ENCODE measurements at places on chromosomes 6 and 20.
A peak's percentile ranks its signal among the peaks of the same experiment; 100 is the strongest.

DNA sequence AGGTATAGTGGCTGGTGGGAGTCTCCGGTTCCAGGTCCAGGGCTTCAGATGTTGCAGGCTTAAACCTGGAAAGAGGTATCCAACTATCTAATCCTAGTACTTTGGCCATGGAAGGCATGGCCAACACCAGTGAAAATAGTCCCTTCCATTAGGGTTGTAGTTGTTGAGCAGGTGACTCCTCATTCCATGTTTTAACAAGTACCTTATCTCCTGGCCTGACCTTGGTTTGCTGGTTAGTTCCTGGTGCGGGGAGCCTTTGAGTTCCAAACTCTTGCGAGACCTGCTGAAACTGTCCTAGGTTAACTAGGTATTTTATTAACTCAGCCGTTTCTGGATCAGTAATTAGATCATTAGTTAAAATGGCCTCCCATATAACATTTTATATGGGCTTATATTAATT is 165.1 kb upstream of the PROKR2 start:
- no peak for DNase-seq

DNA sequence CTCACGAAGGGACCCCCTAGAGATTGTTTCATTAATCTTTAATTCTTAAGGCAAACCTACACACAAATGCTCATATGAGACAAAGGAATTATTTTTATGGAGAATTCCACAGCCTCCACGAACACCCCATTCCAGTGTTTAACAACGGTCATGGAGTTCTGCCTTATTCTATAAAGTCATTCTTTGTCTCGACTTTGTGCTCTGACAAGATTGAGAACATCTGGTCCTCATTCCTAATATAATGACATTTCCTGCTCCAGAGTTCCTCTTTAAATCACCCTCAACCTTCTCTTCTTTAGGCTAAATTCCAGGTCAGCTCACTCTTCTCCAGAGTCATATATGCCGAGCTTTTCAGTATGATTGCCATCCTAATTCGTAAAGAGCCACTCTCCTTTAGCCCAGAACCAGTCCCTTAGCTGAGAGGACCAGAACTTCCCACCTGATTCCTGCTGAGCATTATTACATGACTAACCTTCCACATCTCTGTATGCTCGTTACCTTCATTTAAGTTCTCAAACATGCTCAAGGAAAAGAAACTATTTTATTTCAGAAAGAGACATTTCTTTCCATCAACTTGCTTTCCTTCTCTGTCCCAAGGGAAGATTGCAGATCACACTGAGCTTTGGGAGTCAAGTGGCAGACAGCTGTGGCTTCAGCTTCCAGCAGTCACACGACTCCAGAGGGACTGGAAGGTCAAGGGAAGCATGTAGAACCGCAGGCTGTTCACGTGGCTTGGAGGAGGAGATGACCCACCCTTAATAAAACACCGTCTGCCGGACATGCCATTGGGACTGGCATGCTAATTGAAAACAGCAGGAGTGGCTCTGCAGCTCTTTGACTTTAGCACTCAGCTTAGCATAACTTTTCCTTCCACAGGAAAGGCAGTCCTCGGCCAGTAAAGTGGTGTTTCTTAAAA is 467.1 kb upstream of the HSF2 start:
- peak; percentile 96 for DNase-seq

GRCh38 chr20:62656197-62656918 is 14.1 kb downstream of the SLCO4A1 start:
- peak; percentile 34 for DNase-seq

DNA sequence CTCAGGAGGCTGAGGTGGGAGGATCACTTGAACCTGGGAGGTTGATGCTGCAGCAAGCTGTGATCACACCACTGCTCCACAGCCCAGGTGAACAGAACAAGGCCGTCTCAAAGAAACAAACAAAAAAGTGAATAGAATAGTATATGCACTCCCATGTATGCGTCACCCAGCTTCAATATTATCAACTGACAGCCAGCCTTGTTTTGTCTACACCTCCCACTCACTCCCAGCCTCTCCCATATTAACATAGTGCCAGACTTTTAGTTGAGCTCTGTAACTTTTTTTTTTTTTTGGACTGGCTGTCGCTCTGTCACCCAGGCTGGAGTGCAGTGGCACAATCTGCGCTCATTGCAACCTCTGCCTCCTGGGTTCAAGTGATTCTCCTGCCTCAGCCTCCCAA is 18.1 kb upstream of the ILRUN start:
- DNase-seq = peak; percentile 29

GRCh38 chr6:17902974-17903373 is 84.5 kb downstream of the KIF13A start:
- DNase-seq = peak; percentile 67

DNA sequence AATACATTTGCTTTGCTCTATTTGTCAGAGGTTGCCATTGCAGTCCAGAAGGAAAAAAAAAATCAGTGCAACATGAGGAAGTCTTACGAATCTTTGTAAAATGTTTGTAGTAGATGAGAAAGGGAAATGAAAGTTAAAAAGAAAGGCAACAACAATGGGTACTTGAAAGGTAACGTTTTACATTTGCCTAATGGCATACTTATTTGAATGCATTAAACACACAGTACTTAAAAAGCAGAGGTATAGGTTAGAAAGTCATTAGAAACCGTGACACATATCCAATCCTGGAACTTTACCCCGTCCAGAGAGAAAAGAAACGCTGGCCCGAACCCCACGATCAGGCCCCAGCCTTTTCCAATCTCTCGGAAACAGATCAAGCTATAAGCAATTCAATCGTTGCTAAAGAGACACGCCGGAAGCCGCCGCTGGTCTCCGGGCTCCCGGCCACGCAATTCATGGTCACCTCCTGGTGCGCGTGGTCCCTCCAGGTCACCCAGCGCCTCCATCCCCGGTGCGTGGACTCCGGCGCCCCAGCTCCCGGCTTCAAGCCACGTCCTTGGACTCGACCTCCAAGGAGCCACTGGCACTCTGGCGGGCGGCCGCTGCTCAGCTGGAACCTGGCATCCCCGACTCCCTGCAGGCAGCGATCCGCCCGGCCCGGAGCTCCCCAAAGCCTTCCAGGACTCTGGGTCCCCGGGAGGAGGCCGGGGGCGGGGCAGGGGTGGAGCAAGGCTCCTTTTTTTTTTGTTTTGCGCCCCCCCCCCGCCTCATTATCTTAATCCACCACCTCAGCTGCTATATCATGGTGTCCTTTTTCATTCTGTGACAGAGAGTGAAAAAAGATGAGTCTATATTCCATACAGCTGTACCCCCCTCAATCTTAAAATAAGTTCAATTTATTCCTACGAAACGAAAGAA is at the start of gene SLC18B1:
TSS of gene SLC18B1 (minus strand) at position 687 of the 918 bp plus-strand sequence. CDS start at position 506, 181 bp downstream.
- no peak for DNase-seq

DNA sequence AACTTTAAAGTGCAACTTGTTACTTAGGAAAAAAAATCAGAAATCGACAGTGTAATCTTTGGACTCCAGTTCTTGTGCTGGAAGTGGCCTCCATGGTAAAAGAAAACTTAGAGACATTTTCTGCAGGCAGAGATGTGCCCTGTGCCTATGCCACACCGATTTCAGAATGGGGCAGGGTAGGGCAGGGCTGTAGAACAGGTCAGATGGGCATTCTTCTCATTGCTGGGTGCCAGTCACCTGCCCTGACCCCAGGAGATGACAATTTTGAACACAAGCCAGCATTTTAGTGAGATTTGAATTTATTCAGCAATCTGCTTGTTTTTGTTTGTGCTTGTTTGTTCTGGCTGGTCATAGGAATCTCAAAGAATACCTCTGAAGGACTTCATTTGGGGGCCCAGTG is 63.3 kb downstream of the SASH1 start:
- no peak for DNase-seq

GRCh38 chr20:37392441-37393195 is 46.7 kb downstream of the SRC start:
- no peak for DNase-seq
